ENCODE measurements at places on chromosomes 6 and 20. TPM values are rescaled to one million over a fixed set of nuclear protein-coding genes. Genes with fewer than 3 reads are reported as not detected.

DNA sequence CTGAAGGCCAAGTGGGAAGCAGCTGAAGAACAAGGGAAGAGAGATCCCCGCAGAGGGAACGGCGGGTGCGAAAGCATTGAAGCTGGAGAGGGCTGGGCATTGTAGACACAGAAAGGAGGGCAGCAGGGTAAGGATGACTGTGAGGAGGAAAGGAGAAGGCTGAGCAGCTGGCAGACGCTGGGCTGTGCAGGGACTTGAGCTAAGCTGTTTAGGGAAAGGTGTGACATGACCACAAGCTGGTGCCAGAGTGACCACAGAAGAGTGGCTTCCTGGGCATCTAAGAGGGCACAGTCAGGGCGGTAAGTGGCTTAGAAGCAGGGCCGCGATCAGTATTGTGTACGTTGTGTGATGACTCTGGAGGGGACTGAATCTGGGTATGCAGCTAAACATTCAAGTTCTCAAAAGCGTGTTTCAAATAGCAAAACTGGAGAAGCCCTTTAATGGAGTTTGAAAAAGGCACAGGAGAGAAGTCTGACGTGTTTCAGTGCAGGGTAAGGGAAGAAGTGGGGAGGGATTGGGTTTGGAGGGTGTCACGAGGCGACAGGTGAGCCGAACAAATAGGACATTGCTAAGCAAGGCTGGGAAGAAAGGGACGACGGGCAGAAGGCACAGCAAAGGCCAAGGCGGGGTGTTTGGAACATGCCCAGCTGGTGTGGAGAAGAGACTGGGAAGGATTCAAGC is 46.1 kb upstream of the ARFGEF2 start:
- ATAC-seq: no peak

DNA sequence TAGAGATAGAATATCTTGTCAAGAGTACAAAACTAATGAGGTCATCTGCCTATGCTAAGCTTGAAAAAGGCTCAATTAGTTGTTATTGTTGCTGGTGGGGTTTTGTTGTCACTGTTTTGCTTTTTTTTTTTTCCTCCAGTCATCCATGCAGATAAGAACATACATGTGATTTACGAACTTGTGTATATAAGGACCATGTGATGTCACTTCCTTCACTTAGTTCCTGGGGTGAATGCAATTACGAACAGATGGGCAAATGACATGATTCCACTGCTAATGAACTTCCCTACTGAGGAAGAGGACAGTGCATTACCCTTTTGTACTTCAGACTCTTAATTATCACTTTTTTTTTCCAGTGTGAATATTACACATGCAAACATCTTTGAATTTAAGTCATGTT is 1175.3 kb upstream of the GJE1 start:
- ATAC-seq: no peak

DNA sequence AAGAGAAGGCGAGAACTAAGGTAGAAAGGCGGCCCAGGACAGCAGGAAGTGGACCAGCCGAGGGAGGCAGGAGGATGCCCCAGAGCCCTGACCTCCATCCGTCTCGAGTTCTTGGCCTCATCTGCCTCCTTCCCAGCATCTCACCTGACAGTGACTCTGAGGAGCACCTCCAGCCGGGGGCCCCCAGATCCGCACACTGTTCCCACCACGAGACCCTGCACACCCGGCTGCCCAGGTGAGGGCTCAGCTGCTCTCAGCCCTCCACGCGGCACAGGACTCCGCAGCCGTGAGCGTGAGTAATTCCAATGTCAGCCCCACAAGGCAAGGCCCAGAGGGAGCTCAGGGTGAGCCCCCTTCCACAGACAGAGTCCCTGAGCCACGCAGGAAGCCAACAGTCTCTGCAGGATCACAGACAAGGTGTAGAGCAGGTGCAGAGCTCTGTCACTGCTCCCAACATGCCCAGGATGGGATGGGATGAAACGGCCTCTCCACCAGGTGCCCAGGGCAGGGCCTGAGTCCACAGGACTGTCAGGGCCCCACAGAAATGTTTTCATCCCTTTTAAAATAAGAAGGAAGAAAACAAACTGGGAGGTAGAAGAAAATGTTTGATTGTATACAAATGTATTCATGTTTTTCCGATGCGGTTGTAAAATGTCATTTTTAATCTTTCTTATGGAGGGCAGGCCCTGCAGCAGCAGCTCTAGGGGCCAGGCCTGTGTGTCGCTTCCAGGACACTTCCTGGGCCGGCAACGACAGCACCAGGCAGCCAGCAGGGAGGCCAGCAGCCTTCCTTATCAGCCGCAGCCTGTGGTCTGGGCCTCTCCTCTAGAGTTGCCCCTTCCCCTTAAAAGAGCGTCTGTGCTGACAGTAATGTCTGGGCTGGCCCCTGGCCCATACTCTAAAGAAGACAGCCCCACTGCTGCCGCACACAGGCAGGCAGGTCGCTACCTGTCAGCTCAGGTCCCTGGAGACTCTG is 66.9 kb downstream of the DLL1 start:
- no peak for ATAC-seq

- ATAC-seq: peak; percentile 89
Observed at GRCh38 chr6:167855825-167856425, 29.2 kb downstream of the AFDN start.

DNA sequence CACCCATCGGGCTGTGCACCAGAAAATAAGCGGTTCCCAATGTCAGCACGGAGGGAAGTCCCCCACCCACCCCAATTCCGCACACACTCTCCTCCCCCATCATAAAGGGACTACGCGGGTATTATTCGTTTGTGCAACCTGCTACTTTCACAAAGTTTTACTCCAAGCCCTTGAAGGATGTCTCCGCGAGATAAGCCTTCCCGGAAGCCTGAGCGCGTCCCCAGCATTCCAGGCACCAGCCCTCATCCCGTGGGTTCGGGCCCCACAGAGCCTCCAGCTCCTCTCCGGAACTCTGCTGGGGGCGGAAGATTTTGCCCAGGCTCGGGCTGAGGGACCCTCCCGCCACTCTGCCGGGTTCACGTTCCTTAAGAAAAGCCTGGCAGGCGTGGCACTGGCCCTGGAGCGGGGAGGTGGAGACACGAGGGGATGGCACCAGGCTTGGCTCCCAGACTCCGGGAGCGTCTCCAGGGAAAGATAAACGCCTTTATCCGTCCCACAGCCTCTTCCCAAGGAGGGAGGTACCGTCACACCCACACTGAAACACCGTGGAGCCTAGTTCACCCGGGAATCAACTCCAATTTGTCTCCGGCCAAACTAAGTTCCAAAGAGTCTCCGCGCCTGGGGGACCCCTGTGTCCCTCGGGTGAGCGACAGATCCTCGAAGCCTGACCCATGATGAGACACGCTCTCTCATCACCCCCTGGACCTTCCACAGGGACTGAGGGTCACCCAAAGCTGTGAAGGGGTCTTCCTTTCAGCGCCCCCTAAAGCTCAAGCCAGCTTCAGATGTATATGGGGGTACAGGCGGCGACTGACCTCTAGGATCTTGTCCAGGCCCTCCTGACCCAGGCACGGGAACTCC is 934 bp downstream of the KCNK5 start:
- ATAC-seq: peak; percentile 49

- no peak for ATAC-seq
Observed at GRCh38 chr6:118536478-118536877, 11.6 kb upstream of the PLN start.

DNA sequence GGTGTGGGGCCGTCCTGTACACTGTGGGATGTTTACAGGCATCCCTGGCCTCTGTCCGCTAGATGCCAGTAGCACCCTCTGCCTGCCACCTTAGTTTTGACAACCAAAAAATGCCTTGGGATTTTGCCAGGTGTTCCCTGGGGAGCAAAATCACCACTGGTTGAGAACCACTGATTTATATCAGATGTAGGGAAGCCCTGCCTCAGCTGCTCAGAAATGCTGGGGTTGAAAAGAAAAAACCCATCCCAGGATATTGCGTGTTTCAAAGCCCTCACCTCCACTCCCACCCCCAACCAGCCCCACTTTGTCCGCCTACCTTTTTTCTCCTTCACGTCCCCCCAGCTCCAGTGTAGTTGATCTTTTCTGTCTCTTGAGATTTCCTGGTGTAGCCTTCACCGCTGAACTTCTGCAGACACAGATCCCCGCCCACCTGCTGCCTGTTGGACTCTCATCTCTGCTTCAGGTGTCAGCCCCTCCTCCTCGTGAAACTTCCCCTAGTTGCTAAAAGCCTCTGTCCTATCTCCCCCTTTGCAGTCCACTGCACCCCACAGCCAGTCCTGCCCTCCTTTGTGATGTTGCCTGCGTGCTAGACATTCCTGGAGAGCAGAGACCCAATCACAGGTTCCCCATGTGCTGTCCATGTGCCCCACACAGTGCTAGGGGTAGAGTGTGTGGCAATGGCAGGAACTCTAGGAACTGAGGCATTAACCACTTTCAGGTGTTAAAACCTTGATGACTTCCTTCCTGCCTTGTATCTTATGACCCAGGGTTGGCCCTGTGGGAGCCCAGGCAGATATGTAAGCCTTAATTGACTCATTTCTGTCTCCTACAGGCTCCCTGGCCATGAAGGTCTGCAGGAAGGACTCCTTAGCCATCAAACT is 98.9 kb downstream of the TBC1D7 start:
- ATAC-seq: peak; percentile 59

- no peak for ATAC-seq
Observed at GRCh38 chr6:69774740-69775584, 21.8 kb downstream of the LMBRD1 start.

DNA sequence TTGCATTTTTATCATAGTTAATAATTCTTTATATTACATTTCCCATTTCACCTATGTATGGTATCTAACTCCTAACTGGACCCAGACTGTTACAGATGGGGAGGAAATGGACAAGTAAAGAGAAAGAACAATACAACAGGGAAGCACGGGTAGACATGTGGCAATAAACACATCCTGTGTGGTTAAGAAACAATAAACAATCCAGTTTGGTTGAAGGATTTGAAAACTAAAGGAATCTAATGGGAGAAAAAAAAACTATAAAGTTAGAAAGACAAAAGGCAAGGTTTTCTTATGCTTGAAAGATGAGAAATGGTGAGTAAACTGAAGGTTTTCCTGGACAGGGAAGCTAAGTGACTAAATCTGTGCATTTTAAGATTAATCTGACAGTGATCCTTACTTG is 34.9 kb upstream of the ALDH8A1 start:
- ATAC-seq: no peak

DNA sequence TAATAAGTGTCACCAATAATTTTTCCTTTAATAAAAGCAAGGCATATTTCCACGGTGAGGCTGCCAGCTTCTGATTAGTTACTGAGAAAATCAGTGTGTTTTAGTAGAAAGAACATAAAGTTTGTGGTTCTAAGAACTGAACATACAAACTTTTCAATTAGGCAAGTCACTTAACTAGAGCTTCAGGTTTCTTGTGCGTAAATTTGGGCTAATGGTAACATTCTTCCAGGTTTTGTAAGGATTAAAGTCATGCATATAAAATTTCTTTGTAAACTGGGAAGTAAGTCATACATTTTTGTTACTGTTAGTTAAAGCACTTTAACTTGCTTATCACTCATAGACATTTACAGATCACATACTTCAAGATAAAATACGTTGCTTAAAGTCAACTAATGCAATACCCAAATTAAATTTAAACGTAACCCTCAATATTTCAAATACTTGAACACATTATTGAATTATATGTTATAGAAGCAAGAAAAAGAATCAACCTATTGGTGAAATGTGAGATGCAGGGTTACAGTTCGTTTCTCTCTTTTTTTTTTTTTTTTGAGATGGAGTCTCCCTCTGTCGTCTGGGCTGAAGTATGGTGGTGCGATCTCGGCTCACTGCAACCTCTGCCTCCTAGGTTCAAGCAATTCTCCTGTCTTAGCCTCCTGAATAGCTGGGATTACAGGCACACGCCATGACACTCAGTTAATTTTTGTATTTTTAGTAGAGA is 327.3 kb upstream of the NOX3 start:
- ATAC-seq: no peak

DNA sequence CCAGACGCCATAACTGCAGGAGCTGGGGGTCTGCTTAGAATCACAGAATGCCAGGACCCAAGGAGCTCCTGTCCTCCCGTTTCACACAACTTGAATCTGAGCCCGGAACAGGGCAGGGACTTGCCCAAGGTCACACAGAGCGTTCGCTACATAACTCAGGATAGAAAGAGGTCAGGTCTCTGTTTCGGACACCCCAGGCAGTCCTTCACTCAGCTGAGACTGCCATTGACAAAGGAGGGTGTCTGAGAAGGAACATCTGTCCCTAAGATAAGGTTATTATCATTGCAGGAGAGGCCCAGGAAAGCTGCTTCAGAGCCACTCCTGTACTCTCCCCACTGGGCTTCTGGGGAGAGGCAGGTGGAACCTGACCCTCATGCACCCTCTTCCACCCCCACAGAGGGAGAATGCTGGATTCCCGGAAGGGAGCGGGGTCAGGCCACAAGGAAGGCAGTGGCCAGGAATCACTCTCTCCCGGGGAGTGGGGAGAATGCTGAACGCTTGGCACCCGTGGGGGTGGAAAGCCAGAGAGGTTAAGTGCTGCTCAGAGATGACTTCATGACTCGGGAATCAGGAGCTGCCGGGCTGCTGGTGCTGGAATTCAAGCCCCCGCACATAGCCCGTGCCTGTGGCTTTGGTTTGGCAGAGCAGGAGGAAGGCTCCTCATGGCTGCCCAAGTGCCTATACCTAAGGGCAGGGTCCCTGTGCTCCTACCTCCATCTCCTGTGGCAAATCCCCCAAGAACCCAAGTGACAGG is 10.7 kb downstream of the SDC4 start:
- no peak for ATAC-seq

- no peak for ATAC-seq
Observed at GRCh38 chr20:10332656-10333415, 101.2 kb downstream of the MKKS start.

MUCL3 gene
- total RNA-seq: not detected

CDYL gene
- 24.5 TPM for total RNA-seq

SNAP25 gene
- total RNA-seq: 7.2 TPM

BMP2 gene
- not detected for total RNA-seq

DEFB128 gene
- not detected for total RNA-seq

CYP21A2 gene
- total RNA-seq: 0.91 TPM

MRAP2 gene
- total RNA-seq: not detected

ATP6V1G2 gene
- 2.1 TPM for total RNA-seq

OLIG3 gene
- total RNA-seq: 3.5 TPM

FILIP1 gene
- not detected for total RNA-seq

EEF1A2 gene
- total RNA-seq: 0.80 TPM

SCRT2 gene
- total RNA-seq: not detected

Data from activated T-helper 17 cell treated with anti-CD3 and anti-CD28 coated beads, Interleukin-2, amount 50 U/mL, for 72 hours (primary cell).